ENCODE measurements at places on chromosomes 3 and 15.

DNA sequence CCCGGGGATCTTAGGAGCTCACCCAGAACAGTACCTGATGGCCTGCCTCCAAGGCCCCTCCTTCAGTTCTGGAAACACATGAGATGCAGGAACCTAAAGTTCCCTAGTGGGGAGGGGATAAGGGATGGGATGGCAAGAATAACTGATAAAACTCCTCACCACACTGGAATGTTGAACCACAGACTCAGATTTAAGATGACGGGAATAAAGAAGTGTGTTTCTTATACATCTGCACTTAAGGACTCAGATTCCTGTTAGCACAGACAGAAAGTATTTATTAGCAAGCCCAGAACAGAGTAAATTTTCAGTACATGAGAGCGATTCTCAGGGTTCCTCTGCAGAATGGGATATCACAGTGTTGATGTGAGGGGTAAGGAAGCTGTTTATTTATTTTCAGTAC lies 245.2 kb downstream of the TLE3 start:
- DNase-seq, result no peak

DNA sequence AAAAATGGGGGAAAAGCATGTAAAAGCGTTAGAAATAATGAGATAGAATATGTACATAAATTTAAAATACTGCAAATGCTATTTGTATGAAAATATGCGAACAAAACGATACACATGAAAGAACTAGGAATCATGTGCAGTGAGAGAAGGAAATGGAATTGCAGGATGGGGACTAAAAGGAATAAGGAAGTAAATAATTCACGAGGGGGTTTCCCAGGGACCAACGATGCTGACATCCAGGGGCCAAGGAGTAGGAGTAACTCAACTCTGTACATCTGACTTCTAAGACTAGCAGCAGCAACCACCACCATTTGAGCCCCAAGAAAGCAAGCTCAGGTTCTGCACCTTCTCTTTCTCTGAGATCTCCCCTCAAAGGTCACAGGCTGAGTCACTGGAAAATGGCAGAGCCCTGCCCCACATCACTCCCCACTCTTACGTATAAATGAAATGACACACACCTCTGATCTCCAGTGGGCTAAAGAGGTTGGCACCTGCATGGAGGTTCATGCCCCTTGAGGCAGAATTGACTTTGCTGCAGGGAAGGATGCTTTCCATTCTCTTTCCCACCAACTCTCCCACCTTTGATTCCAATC lies 100.0 kb upstream of the DLG1 start:
- peak; percentile 40 for DNase-seq

GRCh38 chr3:105823149-105823867 lies 45.5 kb downstream of the CBLB start:
- peak; percentile 46 for DNase-seq

DNA sequence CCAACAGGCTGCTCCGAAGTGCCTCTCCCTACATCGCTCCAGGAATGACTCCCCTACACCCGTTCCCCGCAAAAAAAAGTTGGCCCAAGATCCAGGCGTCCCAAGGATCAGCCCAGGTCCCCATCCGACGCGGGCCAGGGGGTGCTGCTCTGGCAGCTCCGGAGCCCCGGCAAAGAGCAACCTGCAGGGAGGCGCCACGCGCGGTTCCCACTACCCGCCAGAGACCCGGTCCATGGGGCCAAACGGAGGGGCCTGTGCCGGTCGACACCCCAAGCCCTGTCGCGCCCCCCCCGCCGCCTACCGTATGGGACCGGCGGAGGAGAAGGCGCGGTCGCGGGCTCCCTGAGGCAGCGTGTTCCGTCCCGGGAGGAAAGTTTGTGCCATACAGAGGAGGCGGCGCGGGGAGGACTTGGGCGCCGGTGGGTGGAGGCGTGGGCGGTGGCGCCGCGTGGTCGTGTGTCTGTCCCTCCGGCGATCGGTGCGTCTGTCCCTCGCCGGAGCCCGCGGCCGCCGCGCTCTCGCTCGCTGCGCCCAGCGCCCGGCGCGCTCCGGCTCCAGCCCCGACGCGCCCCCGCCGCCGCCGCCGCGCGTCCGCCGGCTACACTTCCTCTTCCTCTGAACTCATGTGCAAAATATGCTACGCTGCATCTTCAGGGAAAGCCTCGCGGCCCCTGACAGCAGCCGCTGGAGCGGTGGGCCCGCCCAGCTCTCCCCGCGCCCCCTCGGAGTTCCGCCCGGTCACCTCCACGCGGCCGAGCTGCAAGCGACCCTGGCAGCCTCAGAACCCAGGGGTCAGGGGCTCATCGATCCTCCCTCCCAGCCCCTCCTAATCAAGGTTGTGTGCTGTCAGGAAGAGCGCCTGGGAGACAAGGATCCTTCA lies at the start of gene RFTN1:
RFTN1 (minus strand) TSS at position 559 of the 880 bp plus-strand sequence. CDS start 19,830 bp downstream, outside the sequence.
- peak; percentile 77 for DNase-seq

GRCh38 chr15:97961067-97961954 lies 808 bp downstream of the ARRDC4 start:
- peak; percentile 69 for DNase-seq

- DNase-seq, result no peak
Observed at GRCh38 chr3:189685860-189686259, 54.7 kb downstream of the TP63 start.

- peak; percentile 63 for DNase-seq
Observed at GRCh38 chr3:42080453-42080872, 10.7 kb upstream of the TRAK1 start.

DNA sequence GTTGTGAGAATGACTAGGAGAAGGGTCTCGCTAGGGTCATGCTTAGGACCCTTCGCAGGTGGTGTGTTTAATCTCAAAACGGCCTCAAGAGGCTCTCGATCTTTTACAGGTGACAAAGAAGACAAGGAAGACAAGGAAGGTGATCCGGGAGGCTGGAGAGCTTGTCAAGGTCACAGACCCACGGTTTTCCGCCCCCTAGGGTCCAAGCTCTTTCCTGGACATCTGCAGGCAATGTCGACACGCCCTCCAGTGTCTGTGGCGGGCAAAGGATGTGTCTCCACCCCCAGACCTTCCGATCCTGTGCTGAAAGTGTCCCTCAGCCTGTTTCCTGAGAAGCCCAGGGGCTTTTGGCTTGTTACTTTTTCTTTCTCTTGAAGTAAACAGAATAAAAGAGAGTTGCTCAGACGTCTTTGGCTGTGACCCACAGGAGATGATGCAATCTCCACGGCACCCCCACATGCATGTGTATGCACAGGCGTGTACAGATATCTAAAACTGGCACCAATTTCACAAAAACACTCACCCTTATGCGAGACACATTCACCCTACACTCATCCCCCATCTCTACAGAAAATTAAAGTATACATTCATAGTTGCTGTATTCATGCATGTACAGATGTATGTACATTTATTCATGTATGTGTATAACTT lies 108.8 kb downstream of the KLF13 start:
- peak; percentile 81 for DNase-seq

- DNase-seq, result peak; percentile 82
Observed at GRCh38 chr3:4751502-4752101, 227.6 kb upstream of the BHLHE40 start.

DNA sequence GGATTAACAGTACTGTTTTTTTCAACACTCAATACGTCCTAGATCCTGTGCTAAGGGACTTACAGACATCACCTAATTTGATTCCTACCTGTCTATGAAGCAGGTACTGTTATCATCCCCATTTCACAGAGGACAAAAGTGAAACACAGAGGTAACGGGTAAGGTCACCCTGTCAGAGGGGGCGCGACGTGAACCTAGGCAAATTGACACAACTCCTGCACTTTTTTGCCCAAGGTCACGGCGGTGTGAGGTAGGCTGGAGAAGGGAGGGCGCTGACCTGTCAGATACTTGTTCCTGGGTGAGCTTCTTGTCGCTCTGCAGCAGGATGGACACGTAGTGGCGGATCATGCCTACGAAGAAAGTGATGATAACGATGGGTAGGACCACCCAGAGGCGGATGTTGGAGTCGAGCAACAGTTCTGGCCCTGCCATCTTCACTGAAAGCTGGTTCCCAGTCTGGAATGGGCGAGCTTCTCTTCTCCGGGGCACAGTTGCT lies 363 bp downstream of the EMC3 start:
- no peak for DNase-seq

DNA sequence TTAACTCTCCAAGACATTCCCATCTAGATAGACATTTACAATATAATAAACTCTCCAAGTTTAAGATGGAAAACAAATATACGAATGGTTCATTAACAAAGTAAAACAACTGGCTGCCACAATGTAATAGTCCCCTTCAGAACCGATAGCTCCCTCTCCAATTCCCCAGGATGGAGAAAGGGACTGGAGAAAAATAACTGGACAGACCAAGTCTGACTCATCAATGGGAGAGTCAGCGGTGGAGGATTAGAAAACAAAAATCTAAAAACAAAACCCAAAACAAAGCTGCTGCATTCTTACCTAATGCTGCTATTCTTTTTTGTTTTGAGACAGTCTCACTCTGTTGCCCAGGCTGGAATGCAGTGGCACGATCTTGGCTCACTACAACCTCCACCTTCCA lies 468.1 kb downstream of the SHQ1 start:
- DNase-seq, result no peak

DNA sequence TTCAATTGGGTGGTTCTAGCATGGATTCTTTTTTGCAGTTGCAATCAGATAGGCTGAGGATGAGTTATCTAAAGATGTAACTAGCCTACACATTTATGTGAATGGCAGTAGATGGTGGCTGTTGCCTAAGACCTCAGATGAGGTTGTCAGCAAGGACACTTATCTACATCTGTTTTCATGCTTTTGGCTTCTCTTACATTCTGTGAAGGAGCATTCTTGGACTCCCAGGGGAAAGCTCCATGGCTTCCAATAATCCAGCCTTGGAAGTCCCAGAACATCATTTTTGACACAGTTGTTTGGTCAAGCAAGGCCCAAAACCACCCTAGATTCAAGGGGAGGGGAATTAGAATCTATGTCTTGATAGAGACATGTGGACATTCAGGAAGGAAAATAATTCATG lies 332.2 kb upstream of the RBMS3 start:
- no peak for DNase-seq

DNA sequence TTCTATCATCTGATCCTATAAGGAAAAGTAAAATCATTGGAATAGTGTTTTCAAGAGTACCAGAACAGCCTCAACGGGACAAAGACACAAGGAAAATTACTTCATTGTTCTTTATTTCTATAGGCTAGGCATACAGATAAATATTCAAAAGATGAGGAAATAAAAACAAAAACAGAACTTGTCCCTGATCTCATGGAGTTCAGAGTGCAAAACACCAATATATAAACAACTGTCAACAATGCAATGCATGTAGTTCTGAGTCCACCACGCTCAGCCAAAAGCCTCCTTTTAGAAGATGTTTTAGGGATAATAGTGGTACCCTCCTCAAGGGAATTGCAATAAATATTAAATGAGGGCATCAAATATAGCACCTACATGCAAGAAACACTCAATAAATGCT lies 4.6 kb upstream of the SLC4A7 start:
- DNase-seq, result no peak

GRCh38 chr15:62369454-62369853 lies 204.4 kb upstream of the C2CD4B start:
- peak; percentile 22 for DNase-seq

DNA sequence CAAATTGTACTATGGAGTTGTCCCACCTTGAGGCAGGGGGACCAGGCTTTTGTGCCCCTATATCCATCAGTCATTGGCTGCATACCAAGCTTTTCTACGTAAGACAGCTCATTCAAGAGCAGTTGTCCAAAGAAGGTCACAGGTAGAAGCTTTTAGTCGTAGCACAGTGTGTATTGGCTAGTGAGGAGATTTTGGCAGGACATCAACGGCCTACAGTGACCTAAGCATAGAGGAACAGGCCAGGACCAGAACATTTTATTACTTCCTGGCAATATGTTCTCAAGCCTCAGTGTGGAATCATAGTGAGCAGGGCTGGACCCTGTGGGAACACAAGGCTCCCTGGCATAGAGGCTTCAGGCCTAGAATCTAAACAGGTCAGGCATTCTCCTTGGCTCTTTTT lies 105.4 kb upstream of the ANKRD28 start:
- DNase-seq, result no peak

GRCh38 chr3:107920538-107920937 lies 170.3 kb downstream of the CD47 start:
- no peak for DNase-seq

- no peak for DNase-seq
Observed at GRCh38 chr3:53217175-53217574, 38.6 kb downstream of the TKT start.

- DNase-seq, result no peak
Observed at GRCh38 chr3:128315313-128315712, 151.4 kb downstream of the DNAJB8 start.

DNA sequence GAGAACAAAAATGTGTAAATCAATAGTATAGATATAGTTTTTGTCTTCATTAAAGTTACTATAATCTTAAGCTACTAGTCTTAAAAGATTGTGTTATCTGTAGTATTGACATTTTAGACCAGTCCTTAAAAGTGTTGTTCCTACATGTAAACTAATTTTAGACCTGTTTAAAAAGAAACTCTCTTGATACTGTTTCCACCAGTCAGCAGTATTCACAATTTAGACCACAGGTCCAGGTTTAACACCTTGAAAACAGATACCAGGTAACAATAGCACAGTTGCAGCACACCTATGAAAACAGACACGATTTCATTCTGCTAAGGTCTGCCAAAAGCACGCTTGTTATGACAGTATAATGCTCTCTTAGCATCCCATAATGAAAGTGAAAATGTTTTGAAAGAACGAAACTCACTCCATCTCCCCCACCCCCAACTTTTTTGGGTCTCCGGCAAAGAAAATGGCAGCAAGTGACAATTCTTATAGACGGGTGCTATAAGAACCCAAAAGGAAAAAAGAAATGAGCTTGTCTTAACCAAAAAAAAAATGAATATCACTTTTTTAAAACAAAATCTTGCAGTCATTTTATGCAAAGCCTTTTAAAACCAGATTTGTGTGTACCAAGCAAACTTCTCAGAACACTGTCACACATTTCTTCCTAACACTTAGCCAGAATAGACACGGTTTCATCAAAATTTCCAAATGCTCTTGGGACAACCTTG lies 1.6 kb downstream of the EIF4E3 start:
- DNase-seq, result peak; percentile 58

DNA sequence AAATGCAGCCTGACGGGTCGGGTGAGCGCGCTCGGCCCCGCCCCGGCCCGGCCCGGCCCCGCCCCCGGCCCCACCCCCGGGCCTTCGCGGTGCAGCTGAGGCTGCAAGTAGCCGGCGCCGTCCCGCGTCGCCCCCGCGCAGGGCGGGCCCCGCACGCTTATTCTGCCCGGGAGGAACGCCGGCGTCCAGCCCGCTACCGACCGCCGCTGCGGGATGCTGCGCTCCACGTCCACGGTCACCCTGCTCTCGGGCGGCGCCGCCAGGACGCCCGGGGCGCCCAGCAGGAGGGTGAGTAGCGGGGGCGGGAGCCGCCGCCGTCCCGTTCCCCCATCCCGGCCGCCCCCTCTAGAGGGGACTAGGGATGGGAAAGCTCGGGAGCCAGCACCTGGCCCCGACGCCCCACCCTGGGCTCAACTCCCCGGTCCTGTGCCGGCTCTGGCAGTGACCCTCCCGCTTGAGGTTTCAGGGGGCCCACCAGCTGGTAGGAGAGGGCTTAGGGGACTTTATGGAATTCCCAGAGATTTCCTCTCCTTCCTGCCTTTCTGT lies at the start of gene MYZAP:
MYZAP (plus strand) TSS at position 83 of the 546 bp plus-strand sequence; CDS start at position 214, 131 bp downstream.
- DNase-seq, result peak; percentile 29

DNA sequence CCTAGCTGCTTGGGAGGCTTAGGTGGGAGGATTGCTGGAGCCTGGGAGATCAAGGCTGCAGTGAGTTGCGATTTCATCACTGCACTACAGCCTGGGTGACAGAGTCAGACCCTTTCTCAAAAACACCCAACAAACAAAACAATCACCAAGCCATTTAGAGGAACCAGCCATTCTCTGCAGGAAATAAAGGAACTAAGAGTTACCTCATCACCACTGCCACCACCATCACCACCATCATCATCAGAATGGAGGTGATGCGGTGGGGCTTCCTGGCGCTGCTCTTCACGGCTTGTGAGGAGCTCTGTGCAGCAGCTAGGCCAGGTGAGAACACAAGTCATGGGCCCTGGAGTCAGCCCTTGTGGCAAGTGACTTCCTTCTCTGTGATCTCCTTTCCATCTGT lies 37.7 kb upstream of the KLHL25 start:
- DNase-seq, result peak; percentile 81

Measured in inflammatory macrophage treated with lipopolysaccharide for 4 hours (primary cell).